NCI-H2081 (cell line): ENCODE measurements at places on chromosomes 1 and 21.
A peak's percentile ranks its signal among the peaks of the same experiment; 100 is the strongest.

DNA sequence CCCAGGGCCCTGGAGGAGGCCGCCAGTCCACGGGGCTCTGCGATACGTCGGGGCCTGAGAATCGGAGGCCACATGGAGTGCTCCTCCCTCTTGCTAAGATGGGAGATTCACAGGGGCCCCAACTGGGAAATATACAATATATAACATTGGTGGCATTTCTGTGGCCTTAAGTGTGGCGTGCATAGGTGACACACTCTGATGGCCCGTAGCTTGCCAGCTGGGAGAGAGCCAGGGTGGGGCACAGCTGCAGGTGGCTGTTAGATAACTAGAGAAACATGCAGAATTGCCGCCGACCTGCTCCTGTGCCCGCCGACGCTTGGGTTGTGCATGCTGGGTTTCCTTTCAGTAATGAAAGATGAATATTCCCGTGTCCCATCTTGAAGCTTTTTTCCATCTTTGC, 30.1 kb downstream of the UMODL1 start:
- DNase-seq = no peak

DNA sequence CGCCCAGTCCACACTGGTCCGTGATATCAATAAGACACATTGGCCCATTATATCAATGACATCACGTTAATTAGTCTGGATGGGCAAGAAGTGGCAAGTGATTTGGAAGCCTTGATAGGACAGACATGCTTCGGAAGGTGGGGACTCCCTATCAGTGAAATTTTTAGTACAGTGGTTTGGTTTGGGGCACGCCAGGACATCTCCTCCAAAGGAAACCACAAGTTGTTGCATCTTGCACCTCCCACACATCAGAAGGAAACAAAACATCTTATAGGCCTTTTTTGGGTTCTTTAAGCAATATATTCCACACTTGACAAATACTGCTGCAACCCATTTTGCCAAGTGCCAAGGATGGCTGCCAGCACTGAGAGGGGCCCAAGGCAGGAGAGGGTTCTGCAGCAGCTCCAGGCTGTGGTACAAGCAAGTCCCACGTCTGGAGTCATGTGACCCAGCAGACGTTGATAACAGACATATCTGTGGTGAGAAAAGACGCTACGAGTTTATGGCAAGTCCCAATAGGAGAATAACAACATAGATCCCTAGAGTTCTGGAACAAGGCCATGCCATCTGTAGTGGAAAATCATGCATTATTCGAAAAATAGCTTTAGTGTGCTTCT, 95.3 kb upstream of the DISP3 start:
- no peak for DNase-seq

- no peak for DNase-seq
Observed at GRCh38 chr1:219302697-219303096, 129.0 kb downstream of the LYPLAL1 start.

GRCh38 chr1:227785094-227785804, 30.2 kb upstream of the PRSS38 start:
- DNase-seq = no peak

DNA sequence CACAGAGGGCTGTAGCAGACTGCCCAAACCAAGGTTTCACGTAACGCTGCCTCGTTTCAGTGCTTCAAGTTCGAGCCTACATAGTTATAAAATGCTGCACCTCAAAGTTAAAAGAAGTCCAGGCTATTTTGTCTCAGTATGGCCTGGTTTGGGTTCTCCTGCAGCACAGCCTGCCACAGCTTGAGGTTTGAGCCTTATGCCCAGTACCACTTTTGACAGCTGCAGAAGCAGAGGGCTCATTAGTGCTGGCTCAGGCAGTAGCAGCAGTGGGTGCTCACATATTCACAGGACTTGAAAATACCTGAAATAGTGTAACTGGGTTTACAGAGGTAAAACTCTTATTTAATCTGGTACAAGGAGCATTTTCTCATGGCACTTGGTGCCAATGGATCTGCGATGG, 15.3 kb downstream of the SPATA46 start:
- DNase-seq = no peak

DNA sequence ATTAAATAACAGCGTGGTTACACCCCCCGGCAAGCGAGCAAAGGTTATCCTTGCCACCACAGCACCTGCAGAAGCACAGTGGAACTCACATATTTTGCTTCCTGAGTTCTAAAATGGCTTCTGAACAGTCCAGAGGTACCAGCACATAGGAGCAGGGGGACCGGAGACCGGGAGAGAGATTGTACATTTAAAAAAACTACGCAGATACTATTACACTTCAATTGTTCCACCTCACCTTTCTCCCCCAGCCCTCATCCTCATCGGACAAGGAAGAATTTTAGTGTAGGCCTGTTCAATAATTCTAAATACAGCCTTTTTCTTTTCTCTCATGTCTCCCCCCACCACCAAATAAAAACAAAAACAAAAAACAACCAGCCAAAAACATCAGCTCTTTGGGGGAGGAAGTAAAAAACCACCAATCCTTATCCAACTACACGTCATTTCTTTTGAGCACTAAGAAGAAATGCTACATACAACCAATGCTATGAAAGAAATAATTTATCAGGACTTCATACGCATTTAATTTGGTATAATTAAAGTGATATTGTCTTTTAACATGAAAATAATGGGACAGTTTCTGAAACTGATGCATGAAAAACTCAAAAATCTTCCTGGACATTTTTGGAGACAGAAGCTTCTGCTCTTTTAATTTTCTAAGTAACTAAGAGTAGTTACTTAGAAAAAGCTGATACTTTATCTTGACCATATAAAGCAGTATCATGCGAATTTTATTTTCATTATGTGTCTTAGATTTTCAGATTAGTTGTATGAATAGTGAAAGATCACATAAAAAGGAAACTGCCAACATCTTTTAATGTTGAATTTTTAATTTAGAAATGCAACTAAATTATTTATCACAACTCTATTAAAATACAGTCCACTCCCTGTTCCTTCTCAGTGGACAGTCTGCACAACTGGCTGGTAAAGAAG, 9.1 kb downstream of the CDKN2C start:
- DNase-seq = peak; percentile 86

- peak; percentile 80 for DNase-seq
Observed at GRCh38 chr1:29793101-29793546, 556.8 kb downstream of the PTPRU start.

- DNase-seq = no peak
Observed at GRCh38 chr1:156247460-156248322, at the start of gene PAQR6. TSS of gene PAQR6 (minus strand) at chr1:156248056. CDS start at chr1:156246731, 1,325 bp downstream.

DNA sequence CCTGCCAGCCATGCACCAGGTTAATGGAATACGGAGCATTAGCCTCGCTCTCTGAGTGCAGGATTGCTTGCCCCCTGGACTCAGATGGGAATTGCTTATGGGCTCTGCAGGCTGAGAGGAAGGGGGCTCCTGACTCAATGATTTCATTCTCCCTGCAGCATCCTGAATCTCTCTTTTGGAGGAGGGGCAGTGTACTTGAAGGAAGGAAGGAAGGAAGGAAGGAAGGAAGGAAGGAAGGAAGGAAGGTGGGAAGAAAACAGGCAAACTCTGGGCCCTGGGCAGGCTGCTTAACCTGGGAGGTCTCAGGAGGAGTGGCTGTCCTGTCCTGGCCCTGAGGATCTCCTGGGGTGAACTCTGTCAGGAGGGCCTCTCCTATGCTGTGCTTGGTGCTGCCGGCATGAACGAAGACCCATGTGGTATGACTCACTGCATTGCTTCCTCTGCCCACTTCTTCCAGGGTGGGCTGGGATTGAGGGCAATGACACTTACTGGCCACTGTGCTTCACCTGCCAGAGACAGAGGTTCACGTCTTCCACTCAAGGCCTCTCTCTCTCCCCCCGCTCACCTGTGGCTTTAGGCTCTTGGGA, 257.1 kb upstream of the CSF3R start:
- DNase-seq = no peak

GRCh38 chr1:46623743-46624644, 7.4 kb upstream of the MOB3C start:
- no peak for DNase-seq

DNA sequence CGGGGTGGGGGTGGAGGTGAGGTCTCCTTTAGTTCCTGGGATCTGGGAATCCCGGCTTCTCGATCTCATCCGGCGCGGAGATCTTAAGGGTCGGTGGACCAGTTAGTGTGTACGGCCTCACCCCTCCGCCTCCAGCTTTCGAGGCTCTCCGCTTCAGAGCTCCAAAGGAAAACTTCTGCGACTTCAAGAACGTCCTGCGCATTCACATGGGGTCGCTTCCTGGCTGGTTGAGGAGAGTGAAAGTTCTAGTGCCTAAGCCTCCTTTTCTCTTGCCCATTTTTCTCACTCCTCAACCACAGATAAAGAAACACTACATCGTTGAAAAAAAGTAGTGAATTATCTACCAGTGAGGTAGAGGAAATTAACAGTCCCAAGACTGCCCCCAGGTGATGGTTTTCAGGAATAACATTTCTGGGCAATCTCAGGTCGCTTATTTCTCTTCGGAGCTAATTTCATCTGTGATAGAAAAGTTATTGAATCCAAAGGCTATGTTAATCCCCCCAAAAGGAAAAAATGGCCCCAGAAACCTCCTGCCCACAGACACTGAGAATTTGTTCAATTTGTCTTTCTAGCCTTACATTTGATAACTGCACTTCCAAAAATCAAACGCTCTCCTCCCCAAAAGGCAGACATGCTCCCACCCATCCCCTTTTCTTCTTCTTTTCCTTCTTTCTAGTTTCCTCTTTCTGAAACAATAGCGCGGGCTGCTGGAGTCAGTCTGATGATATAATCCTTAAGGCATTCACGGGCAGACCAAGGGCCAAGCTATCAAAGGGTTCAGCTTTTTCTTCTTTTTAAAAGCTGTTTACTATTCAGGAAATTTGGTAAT, 20.6 kb upstream of the TBX15 start:
- DNase-seq = peak; percentile 2

- no peak for DNase-seq
Observed at GRCh38 chr1:1058921-1059493, 15.1 kb downstream of the RNF223 start.

GRCh38 chr21:33767960-33768359, 125.7 kb downstream of the ITSN1 start:
- DNase-seq = no peak

- no peak for DNase-seq
Observed at GRCh38 chr1:114355240-114355639, 155.8 kb downstream of the TRIM33 start.

- DNase-seq = no peak
Observed at GRCh38 chr1:164895026-164895912, 336.3 kb downstream of the PBX1 start.
